ENCODE measurements at places on chromosomes 7 and 10.
A peak's percentile ranks its signal among the peaks of the same experiment; 100 is the strongest.

- DNase-seq: no peak
Measured at GRCh38 chr10:8305876-8306652, 251.6 kb downstream of the GATA3 start.

- no peak for DNase-seq
Measured at GRCh38 chr10:31426401-31426800, 107.4 kb downstream of the ZEB1 start.

GRCh38 chr7:35374858-35375257 is 121.0 kb upstream of the TBX20 start:
- no peak for DNase-seq

- DNase-seq: no peak
Measured at GRCh38 chr7:157487046-157487770, 150.4 kb downstream of the DNAJB6 start.

DNA sequence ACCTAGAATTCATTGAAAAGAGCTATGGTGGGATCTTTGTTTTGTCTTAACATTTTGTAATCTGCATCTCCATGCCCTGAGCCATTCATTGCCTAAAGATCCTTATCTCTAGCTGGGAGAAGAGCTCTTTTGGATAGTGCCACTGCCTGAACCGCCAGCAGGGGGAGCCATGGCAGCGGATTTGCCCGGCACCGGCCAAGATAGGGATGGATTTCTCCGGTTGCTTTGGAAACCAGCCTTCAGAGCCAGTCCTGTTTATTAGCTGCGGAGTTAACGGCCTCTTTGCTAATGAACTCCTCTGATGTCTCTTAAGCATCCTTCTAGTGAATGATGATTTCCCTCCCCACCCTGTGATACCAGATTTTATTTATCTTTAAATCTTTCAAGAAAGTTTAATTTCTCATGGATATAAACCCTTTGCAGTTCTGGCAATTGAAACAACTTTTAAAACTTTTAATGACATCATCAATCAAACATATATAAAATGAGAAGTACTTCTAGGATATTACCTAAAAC is 58.2 kb upstream of the LYZL2 start:
- peak; percentile 80 for DNase-seq

All from hematopoietic multipotent progenitor cell treated with erythropoietin and hydrocortisone succinate and interleukin-3 and kit ligand, for 6 days (in vitro differentiated cells).